ENCODE measurements at places on chromosomes 3 and 15.

- DNase-seq = peak; percentile 93
Observed at GRCh38 chr3:185659942-185660921, 74.1 kb downstream of the SENP2 start.

DNA sequence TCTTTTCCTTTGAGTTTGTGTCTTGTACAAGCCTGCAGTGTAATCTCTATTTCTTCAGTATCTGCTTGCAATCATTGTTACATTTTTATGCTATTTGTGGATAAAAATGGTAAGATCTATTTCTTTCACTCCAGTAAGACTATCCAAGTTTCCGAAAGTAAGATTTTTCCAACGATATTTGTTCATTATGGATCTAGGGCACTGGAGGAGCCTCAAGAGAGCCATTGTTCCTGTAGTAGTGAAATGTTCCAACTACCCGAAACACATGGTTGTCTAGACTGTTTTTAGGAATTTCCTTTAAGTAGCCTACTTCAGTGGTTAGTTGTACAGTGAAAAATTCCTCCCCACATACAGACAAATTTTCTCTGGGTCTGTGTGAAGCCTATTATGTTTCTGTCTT, 597.4 kb downstream of the RSL24D1 start:
- DNase-seq = no peak

DNA sequence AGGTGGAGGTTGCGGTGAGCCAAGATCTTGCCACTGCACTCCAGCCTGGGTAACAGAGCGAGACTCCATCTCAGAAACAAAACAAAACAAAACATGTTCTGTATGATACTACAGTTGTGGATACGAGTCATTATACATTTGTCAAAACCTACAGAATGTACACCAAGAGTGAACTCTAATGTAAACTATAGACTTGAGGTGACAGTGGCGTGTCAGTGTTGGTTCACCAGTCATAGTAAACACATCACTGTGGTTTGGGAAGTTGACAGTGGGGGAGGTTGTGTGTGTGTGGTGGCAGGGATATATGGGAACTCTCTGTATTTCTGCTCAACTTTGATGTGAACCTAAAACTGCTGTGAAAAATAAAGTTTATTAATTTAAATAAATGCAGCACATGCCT, 33.0 kb upstream of the GNB5 start:
- DNase-seq = no peak

GRCh38 chr3:183268366-183268765, 15.3 kb downstream of the B3GNT5 start:
- no peak for DNase-seq

DNA sequence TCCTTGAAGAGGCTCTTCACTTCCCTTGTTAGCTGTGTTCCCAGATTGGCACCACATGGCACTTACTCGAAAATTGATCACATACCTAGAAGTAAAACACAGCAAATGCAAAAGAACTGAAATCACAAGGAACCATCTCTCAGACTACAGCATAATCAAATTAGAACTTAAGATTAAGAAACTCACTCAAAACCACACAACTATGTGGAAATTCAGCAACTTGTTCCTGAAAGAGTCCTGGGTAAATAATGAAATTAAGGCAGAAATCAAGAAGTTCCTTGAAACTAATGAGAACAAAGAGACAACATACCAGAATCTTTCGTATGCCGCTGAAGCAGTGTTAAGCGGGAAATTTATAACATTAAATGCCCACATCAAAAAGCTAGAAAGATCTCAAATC, 566.3 kb upstream of the TGFBR2 start:
- no peak for DNase-seq

- DNase-seq = peak; percentile 27
Observed at GRCh38 chr3:124629497-124629896, 100.8 kb upstream of the UMPS start.

- DNase-seq = no peak
Observed at GRCh38 chr15:66908744-66909095, 156.7 kb upstream of the SMAD3 start.

- no peak for DNase-seq
Observed at GRCh38 chr3:52039426-52039825, 16.9 kb downstream of the DUSP7 start.

- DNase-seq = no peak
Observed at GRCh38 chr3:18239674-18240073, 185.5 kb downstream of the SATB1 start.

- DNase-seq = no peak
Observed at GRCh38 chr3:111821891-111822290, 37.2 kb upstream of the PHLDB2 start.

- DNase-seq = no peak
Observed at GRCh38 chr3:170002231-170002630, 35.6 kb upstream of the GPR160 start.

DNA sequence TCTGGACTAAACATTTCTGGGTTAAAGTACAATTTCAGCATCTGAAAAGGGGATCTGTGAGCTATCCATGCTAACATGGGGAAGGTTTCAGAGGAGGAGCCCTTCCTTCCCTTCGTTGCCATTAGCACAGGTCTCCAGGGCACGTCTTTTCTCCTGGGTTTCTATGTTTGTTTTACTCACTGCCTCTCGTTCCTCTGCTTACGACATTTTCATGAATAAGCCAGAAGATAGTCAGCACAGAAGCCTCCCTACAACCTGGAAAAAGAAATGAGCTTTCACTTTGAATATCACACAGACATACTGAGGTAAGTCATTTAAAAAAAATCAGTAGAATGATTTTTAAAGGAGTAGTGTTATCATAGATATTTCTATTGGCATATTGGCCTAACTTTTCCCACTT, 117.2 kb upstream of the KCNMB2 start:
- no peak for DNase-seq

GRCh38 chr15:76576523-76577279, 240.1 kb downstream of the ISL2 start:
- no peak for DNase-seq

- no peak for DNase-seq
Observed at GRCh38 chr15:24076090-24076784, 389.1 kb upstream of the NDN start.

DNA sequence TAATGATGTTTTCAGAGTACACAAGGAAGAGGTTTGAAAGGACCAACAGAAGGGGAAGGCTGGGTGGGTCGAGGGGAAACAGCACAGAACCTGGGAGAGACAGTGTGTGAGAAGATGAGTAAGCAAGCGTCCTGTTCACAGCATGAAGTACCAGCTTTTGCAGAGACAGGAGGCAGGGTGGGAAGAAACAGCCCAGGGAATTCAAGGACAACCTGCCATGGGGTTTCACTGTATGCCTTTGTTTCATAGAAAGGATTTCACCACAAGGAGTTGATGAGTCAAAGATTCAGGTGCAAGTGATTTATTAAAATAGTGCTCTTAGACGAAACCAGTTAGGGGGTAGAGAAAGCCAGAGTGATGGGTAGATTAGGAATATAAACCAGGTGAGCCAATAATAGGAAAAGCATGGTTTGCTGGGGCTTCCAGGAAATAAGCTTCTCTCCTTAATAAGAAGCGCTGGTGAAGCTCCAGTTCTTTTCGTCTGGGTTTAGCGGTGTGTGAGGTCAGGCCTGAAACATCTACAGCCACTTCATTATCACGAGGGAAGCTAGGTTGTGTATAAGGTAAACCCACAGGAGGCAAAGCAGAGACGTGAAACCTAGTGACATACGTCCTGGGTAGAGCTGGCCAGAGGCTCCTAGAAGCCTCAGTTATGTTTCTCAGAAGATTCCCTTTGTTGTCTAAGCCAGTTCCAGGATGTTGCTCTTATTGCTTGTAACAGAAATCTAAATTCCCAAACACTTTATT, 3.9 kb downstream of the HHLA2 start:
- no peak for DNase-seq

DNA sequence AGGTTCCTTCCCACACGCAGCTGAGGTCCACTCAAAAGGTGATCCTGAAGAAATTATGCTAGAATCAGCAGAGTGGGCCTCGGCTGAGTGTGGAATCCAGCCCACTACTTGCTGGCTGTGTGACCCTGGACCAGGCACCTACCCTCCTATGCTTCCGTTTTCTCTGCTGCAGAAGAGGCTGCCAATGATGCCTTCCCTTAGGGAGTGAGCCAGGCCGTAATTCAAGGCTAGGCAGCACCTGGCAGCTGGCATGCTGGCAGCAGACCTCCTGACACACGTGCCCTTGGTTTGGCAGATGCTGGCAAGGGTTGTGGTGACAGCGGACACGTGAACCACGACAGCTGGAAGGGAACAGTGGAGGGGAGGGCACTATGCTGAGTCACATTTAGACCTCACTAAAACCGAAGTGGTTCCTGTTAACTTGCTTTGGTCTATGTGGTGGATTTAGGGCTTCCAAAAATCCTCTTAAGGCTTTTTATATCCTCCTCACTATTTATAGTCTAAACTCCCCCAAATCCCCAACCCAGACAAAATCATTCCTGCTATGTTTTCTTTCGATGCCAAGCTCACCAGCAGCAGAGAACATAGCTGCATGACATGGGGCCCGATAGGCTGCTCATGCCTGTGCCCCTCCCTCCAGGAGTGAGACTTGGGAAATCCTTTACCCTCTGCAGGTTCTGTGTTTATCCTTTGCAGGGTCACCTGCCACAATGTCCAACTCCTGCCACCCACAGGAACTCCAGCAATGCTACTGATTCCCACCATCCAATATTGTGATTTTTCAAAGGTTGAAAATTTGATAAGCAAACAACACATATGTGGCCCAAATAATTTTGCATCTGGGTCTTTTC, 10.6 kb upstream of the PCSK6 start:
- no peak for DNase-seq

DNA sequence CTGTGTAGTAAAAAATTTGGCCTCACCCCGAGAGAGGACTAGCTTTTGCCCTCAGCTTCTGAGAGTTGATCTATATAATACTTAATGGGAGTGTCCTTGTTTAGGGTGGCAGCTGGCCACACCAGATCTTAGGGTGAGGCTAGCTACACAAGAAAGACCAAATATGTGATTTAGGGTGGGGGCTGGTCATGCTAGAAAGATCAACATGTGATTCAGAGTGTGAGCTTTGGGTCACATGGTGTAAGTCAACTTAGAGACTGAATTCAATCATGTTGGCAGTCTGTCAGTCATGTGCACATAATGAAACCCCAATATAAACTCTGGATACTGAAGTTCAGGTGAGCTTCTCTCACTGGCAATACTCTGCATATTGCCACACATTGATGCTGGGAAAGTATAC, 120.7 kb upstream of the DAZL start:
- no peak for DNase-seq

GRCh38 chr3:107956991-107957900, 133.6 kb downstream of the CD47 start:
- no peak for DNase-seq

- peak; percentile 63 for DNase-seq
Observed at GRCh38 chr3:184156522-184156955, 1.4 kb downstream of the DVL3 start.

DNA sequence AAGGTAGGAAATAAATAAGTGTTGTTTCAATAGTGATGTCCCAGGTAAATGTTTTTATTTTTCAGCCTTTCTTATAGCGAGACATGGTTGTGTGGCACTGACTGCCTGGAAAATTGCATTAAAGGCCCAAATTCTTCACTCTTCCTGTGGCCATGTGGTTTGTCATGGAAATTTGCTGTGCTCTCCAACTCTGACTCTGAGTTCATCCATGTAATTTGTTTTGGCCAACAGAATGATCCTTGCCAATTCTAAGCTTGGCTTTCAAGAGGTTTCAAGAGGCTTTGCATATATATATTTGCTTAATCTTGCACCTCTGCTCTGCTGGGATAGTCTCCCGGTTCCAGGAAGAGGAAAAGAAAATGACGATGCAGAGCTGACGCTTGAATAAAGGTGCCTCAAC, 107.5 kb upstream of the ARHGEF26 start:
- DNase-seq = no peak

- no peak for DNase-seq
Observed at GRCh38 chr3:118945834-118946233, 88.8 kb downstream of the IGSF11 start.

DNA sequence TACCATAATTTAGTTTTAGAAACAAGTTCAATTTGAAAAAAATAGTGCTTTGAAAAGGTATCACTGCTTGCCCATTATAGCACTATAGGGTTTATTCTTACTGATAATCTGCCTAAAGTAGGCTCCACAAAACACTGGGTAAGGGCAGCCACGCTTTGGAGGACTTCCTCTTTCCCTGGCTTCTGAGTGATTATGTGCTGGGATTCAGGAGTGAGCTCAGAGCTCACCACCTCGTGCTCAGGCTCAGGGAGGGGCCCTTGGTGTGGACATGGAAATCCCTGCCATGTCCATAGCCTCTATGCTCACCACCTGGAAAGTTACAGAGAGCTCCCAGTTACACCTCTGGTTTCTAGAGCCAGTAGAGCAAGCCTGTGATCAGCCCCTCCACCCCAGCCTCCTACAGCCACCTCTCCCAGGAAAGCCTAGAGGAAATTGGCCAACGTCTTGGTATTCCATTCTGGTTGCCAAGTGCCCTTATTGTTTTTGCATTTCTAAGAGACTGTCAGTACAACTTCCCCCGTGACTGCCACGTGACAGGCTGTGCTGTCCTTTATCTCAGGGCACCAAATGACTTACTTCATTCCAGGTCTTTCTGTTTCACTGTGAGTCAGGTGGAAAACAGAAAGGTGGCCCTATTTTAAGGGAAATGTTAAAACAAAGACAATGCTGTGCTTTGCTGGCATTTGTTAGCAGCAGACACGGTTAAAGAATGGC, 316.0 kb downstream of the RORA start:
- DNase-seq = no peak

DNA sequence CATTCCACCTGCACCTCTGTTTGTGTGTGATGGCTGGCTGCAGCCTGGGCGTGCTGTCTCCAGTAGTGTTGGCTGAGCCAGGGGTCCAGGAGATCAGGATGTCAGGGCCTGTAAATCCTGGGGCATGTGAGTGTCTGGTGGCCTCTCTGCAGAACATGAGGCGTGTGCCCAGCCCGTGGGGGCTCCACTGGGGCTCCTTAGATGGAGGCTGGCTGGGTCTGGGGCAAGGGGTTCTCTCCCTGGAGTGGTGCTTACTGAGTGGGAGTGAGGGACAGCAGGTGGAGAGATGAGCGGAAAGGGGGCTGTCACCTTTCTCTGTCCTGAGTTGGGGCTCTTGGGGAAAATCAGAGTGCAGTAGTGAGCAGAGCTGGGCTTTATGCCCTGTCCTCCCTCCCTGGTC, 152.2 kb downstream of the CHDH start:
- DNase-seq = no peak

DNA sequence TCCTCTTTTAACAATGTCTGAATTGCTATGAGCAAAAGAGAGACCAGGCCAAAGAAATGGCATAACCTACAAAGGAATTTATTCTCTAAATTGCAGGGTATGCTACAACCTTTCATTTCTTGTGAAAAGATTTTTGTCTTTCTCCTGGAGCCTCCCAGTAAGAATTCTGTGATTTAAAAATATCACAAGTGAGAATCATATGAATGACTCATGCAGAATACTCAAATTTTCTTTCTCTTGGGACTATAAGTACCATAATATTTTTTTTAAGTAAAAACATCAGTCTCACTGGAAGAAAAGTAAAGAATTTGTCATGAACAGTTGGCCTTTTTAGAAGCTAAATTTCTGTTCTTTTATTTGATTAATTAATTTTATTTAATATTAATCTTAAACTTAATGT, 26.3 kb downstream of the SYNPR start:
- DNase-seq = peak; percentile 16

DNA sequence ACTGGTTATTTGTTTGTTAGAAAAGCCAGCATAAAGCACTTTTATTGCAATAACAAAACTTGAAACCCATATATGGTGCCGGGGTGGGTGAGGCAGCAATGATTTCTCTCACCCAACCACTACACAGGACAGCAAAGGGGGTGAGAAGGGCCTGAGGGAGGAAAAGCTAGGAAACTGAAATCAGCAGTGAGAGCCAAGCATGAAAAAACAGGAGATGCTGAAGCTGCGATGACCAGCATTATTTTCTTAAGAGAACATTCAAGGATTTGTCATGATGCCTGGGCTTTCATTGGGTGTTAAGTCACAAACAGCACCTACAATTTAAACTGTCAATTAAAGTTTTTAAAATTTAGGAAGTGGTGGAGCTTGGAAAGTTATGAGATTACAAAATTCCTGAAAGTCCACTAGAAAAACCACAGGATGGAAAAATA, 11.9 kb upstream of the TM4SF4 start:
- DNase-seq = no peak
